GM23248 (cell line): ENCODE measurements at places on chromosomes 12 and 14. TPM values are rescaled to one million over a fixed set of nuclear protein-coding genes. Genes with fewer than 3 reads are reported as not detected.

ABHD12B gene
- total RNA-seq, result not detected in 2 replicates

STON2 gene
- not detected in 2 replicates for total RNA-seq

ACSM4 gene
- total RNA-seq, result not detected in 2 replicates

GRIP1 gene
- total RNA-seq, result not detected in 2 replicates

FRMD6 gene
- 795 and 861 TPM in 2 replicates for total RNA-seq

L2HGDH gene
- total RNA-seq, result 1.3 and 2.6 TPM in 2 replicates

RNASE3 gene
- not detected in 2 replicates for total RNA-seq

IGFBP6 gene
- total RNA-seq, result 1,132 and 1,614 TPM in 2 replicates

PTHLH gene
- 0.51 and 6.4 TPM in 2 replicates for total RNA-seq

EFCAB11 gene
- total RNA-seq, result 4.3 and 7.9 TPM in 2 replicates

KRT75 gene
- not detected in 2 replicates for total RNA-seq

LHX5 gene
- total RNA-seq, result not detected in 2 replicates

BBOF1 gene
- 3.5 and 18.2 TPM in 2 replicates for total RNA-seq

GUCY2C gene
- not detected in 2 replicates for total RNA-seq

TBX3 gene
- total RNA-seq, result 25.1 and 34.0 TPM in 2 replicates

FOXM1 gene
- total RNA-seq, result 12.4 and 23.9 TPM in 2 replicates

AEBP2 gene
- total RNA-seq, result 10.4 and 10.6 TPM in 2 replicates

MDM1 gene
- 7.3 and 30.0 TPM in 2 replicates for total RNA-seq

SYNDIG1L gene
- total RNA-seq, result not detected in 2 replicates

C12orf60 gene
- total RNA-seq, result 1.2 and 2.3 TPM in 2 replicates

PTPRO gene
- total RNA-seq, result 0.13 and 0.22 TPM in 2 replicates

CCDC197 gene
- not detected in 2 replicates for total RNA-seq

P2RX7 gene
- under 0.01 and 0.54 TPM in 2 replicates for total RNA-seq

SLC25A47 gene
- not detected in 2 replicates for total RNA-seq

KLRC1 gene
- total RNA-seq, result not detected in 2 replicates

ACSS3 gene
- total RNA-seq, result 1.9 and 3.2 TPM in 2 replicates

STYK1 gene
- 1.1 TPM in 1 of 2 replicates, not detected in the other for total RNA-seq

AQP2 gene
- not detected in 2 replicates for total RNA-seq

CINP gene
- total RNA-seq, result 45.7 and 52.1 TPM in 2 replicates
